ENCODE measurements at places on chromosomes 7 and 10.

- no peak for DNase-seq
These were observed 73.7 kb downstream of the CTBP2 start for GRCh38 chr10:125086691-125087090.

GRCh38 chr7:48540746-48541145, 369.5 kb downstream of the ABCA13 start:
- no peak for DNase-seq

GRCh38 chr7:133029463-133029862, 52.4 kb downstream of the CHCHD3 start:
- DNase-seq = no peak

GRCh38 chr7:99390941-99391602, 16.5 kb downstream of the ARPC1B start:
- no peak for DNase-seq

GRCh38 chr7:101185258-101185839, 5.3 kb upstream of the NAT16 start:
- DNase-seq = no peak

- no peak for DNase-seq
These were observed 57.2 kb upstream of the ELMO1 start for GRCh38 chr7:37505750-37506353.

All from WERI-Rb-1 (cell line).